Stimulated activated CD4-positive, alpha-beta T cell treated with anti-CD3 and anti-CD28 coated beads, Interleukin-1b, Interleukin-23, amount 100 ng/mL, for 24 hours (primary cell): ENCODE measurements at places on chromosomes 3 and 15.

- DNase-seq, result no peak
These were observed 25.2 kb downstream of the OXNAD1 start for GRCh38 chr3:16290007-16290826.

DNA sequence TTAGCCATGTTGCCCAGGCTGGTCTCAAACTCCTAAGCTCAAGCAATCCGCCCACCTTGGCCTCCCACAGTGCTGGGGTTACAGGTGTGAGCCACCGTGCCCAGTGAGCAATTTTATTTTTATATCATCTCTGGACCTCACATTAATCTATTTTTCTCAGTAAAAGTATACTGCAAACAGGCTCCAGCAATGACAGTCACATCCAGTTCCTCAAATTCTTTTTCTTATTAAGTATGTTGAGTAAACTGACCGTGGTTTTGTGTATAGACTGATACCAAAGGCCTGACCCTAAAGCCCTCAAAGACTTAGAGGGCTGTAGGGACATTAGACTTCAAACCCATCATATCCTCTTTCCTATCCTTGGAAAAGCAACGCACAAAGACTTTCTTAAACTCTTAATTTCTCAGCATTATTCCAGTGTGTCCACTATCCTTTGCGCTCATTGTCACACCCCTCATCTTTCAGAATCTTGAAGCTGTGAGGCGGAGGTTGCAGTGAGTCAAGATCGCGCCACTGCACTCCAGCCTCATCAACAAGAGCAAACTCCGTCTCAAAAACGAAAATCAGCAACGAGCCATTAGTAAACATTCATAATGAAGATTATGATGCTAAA, 2.0 kb downstream of the NGLY1 start:
- no peak for DNase-seq

DNA sequence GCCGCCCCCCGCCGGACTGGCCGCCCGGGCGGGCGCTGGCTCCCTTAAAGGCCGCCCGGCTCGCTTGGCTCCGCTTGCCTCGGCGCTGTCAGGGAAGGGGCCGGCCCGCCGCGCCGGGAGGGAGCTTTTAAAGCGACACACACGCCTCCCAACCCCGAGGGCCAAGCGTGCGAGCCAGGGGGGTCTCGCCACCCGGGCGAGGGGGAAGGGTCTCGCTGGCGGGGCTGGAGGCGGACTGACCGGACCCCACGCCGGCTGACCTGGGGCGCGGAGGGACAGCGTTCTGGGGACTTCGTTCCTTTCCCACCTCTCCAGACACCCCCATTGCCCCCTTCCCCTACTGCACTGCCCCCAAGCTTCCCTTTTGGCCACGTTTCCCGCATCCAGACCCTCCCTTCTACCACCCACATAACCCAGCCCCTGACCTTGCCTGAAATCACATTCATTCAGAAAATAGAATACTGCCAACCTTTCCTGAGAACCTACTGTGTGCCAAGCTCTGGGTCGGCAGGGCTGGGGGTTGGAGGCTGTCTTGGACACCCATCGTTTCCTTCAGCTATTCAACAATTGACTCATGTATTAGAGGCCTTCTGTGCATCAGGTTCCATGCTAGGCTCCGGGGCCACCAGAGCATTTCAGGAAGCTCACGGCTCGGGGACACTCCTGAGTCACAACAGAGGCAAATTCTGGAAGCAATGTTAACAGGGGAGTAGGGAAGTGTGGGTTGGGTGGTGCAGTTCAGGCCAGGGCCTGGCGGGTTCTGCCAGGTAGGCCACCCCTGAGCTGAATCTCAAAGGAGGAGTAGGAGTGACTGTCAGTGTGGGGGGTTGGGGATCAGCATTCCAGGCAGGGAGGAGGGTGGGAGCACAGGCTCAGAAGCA, at the start of gene INSYN1:
Gene INSYN1 (minus strand): TSS at position 102 of the 881 bp plus-strand sequence. CDS start 2,221 bp downstream, outside the sequence.
- no peak for DNase-seq

GRCh38 chr3:124584552-124585391, 145.5 kb upstream of the UMPS start:
- no peak for DNase-seq

- no peak for DNase-seq
These were observed 575.1 kb downstream of the FOXP1 start for GRCh38 chr3:71008350-71008935.
